NCI-H1105 treated with DMSO at 0.1 percent for 48 hours (cell line): ENCODE measurements at places on chromosomes 7 and 10.

- DNase-seq = no peak
Observed at GRCh38 chr7:95318501-95319100, 5.7 kb downstream of the PON1 start.

DNA sequence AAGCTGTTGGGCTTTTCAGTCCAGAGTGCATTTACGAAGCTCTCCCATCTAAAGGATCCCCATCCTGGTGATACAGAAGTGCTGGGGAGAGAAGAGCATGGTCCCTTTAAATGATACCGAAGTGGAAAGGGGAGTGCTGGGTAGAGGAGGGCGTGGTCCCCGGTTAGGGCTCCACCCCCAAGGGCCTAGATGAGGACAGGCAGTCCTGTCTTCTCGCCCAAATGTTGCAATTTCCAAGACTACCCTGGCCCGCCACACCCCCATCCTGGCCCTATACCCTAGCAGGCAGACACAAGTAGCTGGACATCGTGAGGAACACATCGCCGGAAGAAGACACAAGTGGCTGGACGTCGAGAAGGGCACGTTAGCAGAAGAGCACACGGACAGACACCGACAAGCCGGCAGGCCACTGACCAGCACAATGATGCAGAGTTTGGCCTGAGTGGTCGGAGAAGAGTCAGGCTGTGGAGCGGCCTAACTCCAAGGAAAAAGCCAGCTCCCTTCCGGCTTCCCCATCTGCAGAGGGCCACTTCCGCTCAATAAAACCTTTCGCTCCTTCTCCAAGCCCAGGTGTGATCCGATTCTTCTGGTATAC is 439.5 kb upstream of the NRP1 start:
- DNase-seq = no peak

- DNase-seq = no peak
Observed at GRCh38 chr7:96182424-96183158, 139.3 kb downstream of the SLC25A13 start.

- DNase-seq = no peak
Observed at GRCh38 chr7:105131890-105132289, 117.9 kb downstream of the KMT2E start.

DNA sequence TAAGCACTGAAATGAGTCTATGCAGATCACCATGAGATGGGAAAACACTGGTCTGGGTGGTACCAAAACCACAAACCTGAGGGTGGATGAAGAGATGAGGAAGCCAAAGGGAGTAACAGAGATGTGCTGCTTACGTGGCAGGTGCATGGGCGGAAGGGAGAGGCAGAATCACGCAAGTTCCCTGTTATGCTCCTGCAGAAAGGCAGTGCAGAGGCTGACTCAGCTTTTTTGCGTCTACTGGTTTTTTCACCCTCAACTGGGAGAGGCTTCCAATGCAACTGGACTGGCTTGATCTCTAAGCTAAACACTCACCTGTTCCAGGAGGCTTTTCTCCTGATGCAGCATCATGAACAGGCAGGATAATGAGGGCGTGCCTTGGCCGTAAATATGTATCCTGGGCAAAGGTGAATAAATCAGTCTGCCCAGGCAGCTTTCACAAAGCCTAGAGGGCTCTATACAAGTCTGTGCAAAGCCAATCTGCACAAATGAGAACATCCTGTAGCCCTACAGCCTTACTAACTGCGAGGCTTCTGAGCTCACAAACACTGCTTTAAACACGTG is 95.4 kb upstream of the AFAP1L2 start:
- no peak for DNase-seq

DNA sequence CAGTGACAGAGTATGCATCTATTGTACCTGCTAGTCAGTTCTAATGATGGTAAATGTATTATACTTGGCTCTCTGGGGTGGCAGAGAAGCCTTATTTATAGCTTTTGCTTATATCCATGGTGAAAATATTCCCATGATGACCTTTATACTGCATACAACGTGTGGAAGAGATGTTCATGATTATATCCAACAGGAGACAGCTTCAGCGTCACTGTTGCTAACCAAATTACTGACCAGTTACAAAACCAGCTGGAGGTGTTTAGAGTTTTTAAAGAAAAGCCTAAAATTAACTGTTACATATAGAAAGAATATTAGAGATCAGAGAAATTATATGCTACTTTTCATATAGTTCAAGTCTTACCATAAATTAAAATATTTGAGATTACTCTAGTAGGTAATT is 280.8 kb downstream of the ETV1 start:
- no peak for DNase-seq

- no peak for DNase-seq
Observed at GRCh38 chr10:78181381-78182055, 147.9 kb downstream of the RPS24 start.

DNA sequence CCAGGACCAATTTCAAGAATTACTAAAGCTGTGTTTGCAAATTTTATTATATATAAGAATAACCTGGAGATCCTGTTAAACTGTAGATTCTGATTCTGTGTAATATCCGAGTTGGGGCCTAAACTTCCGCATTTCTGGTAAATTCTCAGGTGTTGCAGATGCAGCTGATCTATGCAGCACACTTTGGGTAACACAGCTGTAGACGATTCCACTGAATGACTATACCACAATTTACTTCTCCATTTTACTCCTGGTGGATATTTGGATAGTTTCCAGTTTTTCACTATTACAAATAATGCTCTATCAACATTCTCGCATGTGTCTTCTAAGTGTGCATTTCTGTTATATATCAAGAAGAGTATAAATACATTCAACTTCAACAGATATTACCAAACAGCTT is 7.5 kb downstream of the GDI2 start:
- no peak for DNase-seq

- DNase-seq = no peak
Observed at GRCh38 chr10:62992145-62992721, 140.9 kb upstream of the NRBF2 start.

DNA sequence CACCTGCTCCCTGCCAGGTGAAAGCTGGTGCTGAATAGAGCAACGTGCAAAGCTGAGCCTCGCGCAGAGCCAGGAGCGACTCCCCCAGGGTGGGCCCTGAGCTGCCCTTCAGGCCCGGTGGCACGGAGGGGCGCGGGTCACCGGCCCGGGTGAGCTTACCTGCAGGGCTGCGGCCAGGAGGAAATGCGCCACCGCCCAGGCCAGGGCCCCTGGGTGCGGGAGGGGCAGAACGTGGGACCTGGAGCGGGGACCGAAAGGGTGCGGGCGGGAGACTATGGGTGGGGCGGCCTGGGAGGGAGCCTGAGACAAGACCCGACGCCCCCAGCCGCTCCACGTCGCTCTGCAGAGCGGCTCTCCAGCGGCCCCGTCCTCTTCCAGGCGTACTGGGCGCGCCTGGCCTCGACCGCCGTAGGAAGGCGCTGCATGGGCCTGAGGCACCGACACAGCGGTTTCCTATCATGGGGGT is 122.1 kb downstream of the BTAF1 start:
- DNase-seq = no peak

DNA sequence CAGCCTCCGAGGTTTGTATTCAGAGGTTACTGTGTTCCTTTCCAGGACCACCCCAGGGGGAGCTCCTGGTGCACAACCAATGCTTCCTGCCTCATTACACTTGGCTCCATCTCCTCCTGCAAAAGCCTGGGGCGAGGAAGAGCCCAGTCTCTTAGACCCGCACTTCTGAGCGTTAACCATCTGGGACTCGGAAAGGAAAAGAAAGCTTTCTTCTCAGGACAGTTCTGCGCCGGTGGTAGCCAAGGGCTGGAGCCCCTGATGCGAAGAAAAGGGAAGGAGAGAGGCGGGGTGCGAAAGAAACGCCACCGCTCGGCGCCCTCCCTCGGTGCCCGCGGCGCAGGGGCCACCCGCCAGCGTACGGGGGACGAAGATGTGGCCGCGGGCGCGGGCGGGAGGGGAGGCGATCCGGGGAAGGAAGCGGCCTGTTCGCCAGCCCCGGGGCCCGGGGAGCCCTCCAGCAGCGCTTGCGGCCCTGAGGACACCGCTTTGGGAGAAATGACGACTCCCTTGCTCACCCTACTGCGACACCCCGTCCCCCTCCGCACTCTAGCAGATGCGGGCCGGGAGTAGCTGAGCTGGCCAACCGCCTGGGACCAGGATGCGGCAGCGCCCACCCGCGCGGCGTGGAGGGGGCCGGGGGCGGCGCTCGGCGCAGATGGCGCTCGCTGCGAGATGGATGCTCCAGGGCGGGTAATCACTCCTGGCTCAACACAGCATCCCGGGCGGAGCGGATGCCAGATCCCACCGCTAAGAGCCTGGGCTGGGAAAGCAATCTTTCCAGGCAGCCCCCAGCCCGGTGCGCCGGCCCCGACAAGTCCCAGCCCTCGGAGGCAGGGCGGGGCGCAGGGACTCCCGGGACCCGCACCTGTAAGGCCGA is 1.3 kb downstream of the NRCAM start:
- DNase-seq = peak; percentile 75

- DNase-seq = no peak
Observed at GRCh38 chr7:7790041-7790741, 71.8 kb upstream of the RPA3 start.

- DNase-seq = no peak
Observed at GRCh38 chr7:43509906-43510305, 73.0 kb upstream of the STK17A start.

GRCh38 chr7:142668495-142668894 is 80.8 kb upstream of the PRSS1 start:
- DNase-seq = no peak

DNA sequence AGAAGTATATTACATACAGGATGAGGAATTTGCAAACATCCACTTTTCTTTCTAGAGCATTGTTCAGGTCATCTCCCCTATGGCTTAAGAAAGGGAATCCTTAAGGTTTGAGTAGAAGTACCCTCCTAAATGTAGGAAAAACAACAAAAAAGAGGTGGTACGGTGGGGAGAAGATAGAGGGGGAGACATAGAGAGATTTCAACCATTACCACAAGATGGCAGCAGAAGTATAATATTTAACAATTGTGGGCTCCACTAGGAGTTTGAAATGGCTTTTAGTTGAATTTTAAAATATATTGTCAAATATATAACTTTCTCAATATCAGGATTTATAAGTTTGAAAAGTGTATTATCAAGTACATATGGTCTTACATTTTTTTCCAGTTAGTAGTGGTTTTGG is 72.7 kb upstream of the PRKG1 start:
- no peak for DNase-seq

DNA sequence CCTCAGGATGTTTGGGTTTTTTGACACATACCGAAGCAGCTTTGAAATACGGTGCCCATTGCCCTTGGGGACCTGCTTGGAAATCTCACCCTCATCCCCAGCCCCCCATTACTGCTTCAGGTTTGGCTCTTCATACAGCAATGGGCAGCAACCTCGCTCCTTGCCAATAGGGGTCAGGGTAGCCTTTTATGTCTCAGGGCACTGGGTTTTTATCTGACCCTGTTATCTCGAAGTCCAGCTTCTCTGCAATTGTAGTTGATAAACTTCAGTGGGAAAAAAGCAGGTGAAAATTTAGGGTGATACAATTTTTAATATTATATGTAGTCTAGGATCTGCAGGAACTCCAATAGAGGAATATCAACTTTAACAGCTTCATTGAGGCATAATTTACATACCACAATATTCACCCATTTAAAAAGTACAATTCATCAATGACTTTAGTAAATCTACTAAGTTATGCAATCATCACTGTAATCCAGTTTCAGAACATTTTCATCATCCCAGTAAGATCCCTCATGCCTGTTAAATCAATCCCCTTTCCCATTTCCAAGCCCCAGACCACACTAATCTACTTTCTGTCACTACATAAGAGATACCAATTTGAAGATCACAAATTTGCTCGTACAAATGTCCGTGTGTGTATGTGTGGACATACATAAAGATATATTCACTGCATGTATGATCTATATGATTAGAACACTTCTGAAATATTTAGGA is 386.2 kb downstream of the KCNMA1 start:
- DNase-seq = no peak

DNA sequence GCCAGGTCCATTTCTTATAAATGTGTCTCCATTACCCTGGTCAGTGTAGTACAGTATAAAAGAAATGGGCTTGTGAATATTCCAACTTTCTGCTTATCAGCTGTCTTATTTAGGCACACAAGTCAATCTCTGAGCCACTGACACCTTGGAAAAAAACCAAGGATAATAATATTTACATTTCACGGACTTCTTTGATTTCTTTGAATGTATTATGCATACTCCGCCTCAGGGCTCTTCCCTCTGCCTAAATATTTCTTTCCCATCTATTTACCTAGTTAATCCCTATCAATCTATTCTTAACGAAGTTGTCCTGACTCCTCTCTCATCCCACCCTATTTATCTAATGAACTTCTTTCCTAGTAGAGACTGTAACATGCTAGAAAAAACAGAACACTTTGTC is 253.8 kb downstream of the CRPPA start:
- DNase-seq = no peak

- DNase-seq = peak; percentile 53
Observed at GRCh38 chr10:125455855-125456254, 227.1 kb downstream of the TEX36 start.

GRCh38 chr7:41731493-41732435 is 28.9 kb upstream of the INHBA start:
- peak; percentile 16 for DNase-seq

DNA sequence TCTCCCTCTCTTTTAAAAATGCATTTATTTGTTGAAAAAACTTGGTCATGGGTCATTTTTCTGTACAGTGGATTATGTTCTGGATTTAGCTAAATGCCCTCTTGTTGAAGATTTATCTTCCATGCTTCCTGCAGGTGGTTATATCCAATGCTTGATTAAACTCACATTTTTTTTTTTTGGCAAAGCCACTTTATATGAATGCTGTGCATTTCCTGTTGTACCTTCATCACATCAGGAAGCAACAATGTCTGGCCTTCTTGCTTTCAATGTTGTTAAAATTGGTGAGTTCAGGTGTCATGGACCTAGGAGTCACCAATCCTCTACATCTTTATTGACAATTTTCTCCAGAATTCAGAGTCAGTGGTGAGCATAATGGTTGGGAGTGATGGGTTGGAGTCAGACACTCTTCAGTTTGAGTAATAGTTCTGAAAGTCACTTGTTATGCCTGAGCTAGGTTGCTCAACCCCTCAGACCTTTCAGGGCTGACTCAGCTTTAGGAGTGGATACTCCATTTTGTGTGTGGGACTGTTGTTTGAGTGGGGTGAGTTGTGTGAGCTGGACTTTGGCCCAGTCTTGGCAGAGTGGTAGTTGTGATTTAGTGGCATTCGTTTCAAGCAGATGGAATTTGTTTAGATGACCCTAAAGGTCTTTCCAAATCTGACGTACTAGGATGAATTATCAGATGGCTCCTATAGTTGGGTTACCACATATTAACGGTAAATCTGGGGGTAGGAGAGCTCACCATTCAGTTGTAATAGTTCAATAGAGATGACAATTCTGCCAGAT is 213.5 kb upstream of the ZNF32 start:
- no peak for DNase-seq

GRCh38 chr7:21125297-21125696 is 302.6 kb upstream of the SP4 start:
- no peak for DNase-seq

DNA sequence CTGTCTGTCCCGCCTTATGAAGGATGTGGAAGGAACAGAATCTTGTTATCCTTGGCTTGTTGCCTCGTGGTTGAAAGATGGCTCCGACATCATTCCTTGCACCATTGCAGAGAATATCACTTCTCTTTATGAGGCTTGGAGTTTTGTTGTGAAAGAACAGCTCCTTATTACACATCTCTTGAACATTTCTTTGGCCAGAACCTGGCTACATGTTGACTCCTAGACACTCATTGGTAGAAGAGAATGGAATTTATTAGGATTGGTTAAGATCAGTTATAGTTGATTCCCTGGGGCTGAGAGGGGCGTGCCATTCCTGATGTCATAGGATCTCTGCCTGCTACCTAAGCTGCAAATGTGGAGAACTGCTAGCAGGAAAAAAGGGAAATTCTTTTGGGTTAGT is 180.5 kb upstream of the CTBP2 start:
- DNase-seq = no peak
